CD4-positive, alpha-beta memory T cell (primary cell): ENCODE measurements at places on chromosomes 3 and 15. TPM values are rescaled to one million over a fixed set of nuclear protein-coding genes. Genes with fewer than 3 reads are reported as not detected.

The CPN2 gene
- not detected for polyA plus RNA-seq

The LOXL1 gene
- polyA plus RNA-seq, result 13.1 TPM

DNA sequence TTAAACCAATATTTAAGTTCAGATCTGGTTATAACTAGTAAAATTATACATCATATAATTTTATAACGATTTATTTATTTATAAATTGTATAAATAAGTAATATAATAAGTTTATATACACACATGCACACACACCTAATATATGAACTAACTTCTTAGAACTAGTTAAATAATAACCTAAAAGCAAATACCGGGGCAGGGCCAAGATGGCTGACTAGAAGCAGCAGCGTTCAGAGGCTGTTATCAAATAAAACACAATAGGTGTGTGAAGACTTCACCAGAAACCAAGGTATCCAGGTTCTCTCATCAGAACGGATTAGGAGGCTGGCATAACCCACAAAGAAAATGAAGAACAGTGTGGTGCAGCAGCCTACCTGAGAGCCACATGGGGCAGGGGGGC lies 653.6 kb upstream of the CBLB start:
- no peak overlapping the region for H3K27ac ChIP-seq
- no peaks in the 10 kb centered on the region for H3K4me1 ChIP-seq
- no peaks in the 10 kb centered on the region for H3K36me3 ChIP-seq
- H3K4me3 ChIP-seq, result no peak overlapping the region
- no peaks in the 10 kb centered on the region for H3K27me3 ChIP-seq

DNA sequence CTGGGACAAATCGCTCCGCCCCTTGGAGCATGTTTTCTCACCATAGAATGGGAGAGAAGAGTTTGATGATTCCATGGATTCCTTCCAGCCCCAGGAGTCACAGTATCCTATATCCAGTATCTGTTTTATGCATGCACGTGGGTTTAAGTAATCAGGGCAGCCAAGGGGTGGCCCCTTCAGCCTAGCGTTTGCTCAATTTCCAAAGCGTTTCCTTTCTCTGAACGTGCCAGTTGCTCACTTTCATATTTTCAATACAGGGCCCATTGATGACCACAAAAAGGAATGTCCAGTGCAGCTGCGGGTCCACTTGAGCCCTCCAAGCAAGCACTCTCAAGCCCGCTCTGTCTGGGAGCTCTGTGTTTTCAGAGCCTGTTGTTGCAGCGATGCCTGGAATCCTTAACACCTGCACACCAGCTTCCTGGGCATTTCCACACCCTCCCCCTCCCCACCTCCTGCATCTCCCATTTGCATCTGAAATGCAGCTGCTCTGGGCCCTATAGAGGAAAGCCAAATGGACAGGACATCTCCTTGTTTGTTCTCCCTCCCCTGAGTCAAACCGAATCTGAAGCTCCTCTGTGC lies 164.3 kb upstream of the LPP start:
- no peak overlapping the region for H3K4me3 ChIP-seq
- H3K27ac ChIP-seq, result no peak overlapping the region
- H3K4me1 ChIP-seq, result peaks cover 56% of the 10 kb centered on the region
- H3K36me3 ChIP-seq, result no peaks in the 10 kb centered on the region

DNA sequence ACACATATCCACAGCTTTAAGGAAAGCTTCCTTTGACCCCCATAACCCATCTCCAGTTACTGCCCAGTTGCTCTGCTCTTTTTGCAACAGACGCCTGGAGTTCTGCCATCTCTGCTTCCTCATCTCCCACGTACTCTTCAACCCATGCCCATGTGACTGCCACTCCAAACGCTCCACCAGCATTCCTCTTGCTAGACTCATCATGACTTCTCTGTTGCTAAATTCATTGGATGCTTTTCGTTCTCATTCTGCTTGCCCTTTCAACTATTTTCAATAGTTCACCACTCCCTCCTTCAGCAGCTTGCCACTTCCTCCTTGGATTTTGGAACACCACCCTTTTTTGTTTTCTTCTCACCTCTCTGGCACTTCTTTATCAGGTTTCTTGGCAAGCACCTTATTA lies 2.7 kb upstream of the KNSTRN start:
- no peak overlapping the region for H3K27ac ChIP-seq
- no peak overlapping the region for H3K4me3 ChIP-seq
- no peaks in the 10 kb centered on the region for H3K36me3 ChIP-seq
- DNase-seq, result no peak

DNA sequence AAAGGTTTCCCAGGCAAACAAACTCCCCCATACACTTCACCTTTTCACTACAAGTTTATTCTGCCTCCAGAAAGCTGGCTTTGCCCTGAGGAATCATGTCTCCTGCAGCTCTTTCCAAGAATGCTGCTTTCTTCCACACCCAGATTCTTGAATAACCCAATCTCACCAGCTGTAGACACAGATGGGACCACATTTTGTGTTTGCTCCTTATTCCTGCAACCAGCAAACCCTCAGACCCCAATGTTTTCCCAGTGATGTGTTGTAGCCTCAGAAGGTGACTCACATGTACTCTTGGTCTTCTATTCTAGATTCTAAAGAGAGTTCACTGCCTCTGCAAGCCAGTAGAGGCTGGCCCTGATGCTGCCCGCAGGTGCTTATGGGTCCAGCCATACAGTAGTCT lies 23.6 kb upstream of the TRIM59 start:
- no peaks in the 10 kb centered on the region for H3K4me1 ChIP-seq
- no peak overlapping the region for H3K27ac ChIP-seq
- no peak overlapping the region for H3K4me3 ChIP-seq
- H3K27me3 ChIP-seq, result no peaks in the 10 kb centered on the region
- no peaks in the 10 kb centered on the region for H3K36me3 ChIP-seq

DNA sequence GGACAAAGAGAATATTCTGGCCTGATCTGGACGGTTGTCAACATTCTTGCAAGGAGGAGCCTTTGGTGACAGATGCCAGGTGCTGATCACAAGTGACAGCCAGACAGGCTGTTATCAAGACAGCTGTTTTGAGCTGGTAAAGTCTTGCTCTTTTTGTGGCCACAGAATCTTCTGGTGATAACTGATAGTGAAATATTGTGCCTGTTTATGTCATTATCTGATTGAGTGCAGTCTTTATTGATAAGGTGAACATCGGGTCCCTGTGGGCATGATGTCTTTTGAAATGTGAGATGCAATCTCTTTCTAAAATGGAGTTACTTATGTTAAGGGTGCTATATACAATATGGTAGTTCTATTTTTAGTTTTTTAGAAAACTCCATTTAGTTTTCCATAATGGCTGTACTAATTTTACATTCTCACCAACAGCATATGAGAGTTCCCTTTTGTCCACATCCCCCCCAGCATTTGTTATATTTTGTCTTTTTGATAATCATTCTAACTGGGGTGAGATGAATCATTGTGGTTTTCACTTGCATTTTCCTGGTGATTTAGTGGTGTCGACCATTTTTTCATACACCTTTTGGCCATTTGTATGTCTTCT lies 10.7 kb downstream of the CEP63 start:
- no peak for DNase-seq
- H3K36me3 ChIP-seq, result no peaks in the 10 kb centered on the region
- H3K27ac ChIP-seq, result no peak overlapping the region
- no peak overlapping the region for H3K4me3 ChIP-seq
- no peaks in the 10 kb centered on the region for H3K27me3 ChIP-seq

The TUSC7 gene
- not detected for polyA plus RNA-seq

DNA sequence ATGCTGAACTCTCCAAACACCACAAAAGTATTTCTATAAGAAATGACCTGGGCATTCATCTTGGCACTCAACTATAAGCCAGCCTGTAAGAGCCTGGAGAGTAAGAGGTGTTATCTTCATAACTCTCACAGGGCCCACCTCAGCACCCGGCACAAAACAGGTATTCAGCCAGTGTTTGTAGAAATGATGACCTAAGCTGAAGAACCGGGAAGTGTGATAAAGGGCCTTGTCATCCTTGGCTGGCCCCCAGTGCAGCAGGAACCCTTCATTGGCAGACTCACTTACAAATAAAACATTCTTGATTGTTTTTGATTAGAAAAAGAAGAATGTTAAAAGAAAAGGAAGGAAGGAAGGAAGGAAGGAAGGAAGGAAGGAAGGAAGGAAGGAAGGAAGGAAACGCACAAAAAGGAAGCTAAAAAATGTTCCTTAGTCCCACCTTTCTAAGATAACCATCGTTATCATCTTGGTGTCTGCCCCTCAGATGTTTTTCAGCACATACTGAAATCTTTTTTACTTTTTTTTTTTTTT lies 52.1 kb downstream of the DAPK2 start:
- DNase-seq, result no peak
- H3K36me3 ChIP-seq, result no peaks in the 10 kb centered on the region
- no peak overlapping the region for H3K4me3 ChIP-seq
- H3K4me1 ChIP-seq, result peaks cover 19% of the 10 kb centered on the region

DNA sequence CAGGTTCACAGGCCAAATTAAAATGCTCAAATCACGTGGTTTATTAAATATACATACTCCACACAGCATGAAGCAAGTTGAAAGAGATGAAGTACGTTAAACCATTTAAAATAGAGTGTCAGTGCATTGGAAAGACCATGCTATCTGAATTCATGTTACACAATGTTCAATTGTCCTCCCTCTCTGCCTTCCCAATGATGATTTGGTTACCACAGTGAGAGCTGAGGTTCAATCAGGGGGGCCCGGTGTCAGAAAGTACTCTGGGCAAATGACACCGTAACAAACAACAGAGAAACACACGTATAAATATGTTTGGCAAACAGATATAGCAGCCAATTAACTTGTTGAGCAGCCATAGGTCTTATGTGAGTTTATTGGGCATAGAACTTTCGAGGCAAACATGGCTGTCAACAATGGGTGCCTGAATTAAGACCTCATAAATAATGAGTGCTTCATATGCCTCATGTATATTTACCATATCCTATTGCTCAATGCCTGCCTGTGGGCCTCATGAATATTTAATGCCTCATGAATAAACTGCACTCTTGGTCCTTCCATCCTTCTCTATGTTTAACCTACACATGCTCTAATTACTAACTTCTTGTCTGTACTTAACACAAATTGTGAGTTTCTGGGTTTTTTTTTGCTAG lies 641.5 kb downstream of the PLOD2 start:
- H3K4me1 ChIP-seq, result no peaks in the 10 kb centered on the region
- no peaks in the 10 kb centered on the region for H3K36me3 ChIP-seq
- DNase-seq, result no peak
- H3K4me3 ChIP-seq, result no peak overlapping the region
- H3K27ac ChIP-seq, result no peak overlapping the region

GRCh38 chr3:212432-212831 lies 15.9 kb downstream of the CHL1 start:
- DNase-seq, result no peak
- no peaks in the 10 kb centered on the region for H3K36me3 ChIP-seq
- no peak overlapping the region for H3K27ac ChIP-seq
- no peaks in the 10 kb centered on the region for H3K4me1 ChIP-seq

DNA sequence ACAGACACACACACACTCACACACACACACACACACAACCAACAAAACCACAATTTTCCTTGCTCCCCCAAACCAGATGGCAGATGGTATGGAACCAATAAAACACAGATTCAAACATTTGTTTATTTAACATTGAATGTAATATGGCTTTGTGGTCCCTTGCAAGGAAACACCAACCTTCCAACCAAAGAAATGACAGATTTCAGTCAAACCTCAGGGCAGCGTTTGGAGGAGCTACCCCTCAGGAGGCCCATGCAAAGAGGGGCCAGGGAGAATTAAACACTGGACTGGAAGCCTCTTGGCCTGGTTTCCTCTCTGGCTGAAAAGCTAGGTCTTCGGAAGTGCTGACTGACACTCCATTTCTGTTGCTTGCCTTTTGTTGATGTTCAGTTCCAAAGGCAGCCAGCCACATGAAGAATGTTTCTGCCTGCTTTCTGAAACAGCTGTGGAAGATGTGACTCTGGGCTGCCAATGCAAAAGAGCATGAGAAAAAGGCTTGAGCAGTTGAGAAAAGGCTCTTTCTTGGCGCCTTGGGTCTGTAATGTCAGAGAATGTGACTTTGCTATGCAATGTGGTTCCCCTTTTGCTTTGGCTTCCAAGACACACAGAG lies 296.1 kb downstream of the RPLP1 start:
- DNase-seq, result no peak
- H3K4me3 ChIP-seq, result no peak overlapping the region
- no peaks in the 10 kb centered on the region for H3K36me3 ChIP-seq
- no peaks in the 10 kb centered on the region for H3K27me3 ChIP-seq

- no peak for DNase-seq
- H3K4me3 ChIP-seq, result no peak overlapping the region
- H3K27ac ChIP-seq, result no peak overlapping the region
- H3K36me3 ChIP-seq, result peaks cover 3% of the 10 kb centered on the region
- no peaks in the 10 kb centered on the region for H3K27me3 ChIP-seq
Observed at GRCh38 chr3:58102390-58102750, 94.1 kb downstream of the FLNB start.

DNA sequence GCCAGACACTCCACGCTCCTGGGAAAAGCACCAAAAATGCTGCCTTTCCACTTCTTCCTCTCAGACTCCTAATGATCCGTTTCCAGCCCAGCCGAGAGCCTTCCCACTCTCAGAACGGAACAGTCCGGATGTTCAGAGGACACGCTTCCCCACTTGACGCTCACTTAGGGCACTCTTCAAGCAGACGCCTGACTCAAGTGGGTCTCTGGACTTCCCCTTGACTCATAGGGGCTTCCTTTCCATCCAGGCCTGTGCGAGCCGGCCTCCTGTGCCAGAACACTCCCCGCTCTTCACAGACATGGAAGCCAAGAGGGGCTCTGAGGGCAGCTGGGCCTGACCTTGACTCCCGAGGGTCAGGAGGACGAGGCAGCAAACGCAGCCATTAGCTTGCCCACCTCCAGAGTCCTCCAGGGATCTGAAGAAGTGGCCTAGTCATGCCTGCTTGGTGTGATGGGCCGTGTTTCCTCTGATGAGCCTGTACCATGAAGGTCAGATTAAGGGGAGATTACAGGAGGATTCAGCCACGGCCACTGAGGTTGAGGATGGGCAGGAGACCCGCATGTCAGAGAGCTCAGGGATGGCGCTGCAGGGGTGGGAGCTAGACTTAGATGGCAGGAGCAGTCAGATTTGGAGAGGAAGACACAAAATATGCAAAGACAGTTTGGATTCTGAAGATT lies 114.7 kb upstream of the TLE3 start:
- no peak overlapping the region for H3K27ac ChIP-seq
- H3K4me1 ChIP-seq, result no peaks in the 10 kb centered on the region
- DNase-seq, result no peak
- H3K4me3 ChIP-seq, result no peak overlapping the region

The MESP2 gene
- polyA plus RNA-seq, result not detected

DNA sequence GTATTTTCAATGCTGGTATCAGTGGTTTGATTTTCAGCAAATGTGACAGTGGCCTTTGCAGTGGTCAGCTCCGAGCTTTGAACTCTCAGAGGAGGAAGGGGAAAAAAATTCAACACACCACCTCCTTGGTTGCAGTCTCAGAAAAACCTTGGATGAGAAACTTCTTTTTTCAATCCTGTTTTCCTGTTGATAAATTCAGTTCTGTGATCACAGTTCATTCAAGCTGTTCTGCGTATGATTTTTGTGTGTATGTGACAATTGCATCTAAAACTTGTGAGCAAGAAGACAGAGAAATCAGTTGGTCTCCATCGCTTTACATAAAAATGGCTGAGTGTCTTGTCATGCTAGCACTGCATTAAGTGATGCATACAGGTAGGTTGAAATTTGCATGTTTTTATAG lies 19.2 kb downstream of the ZBTB38 start:
- H3K4me3 ChIP-seq, result no peak overlapping the region
- DNase-seq, result no peak
- H3K36me3 ChIP-seq, result no peaks in the 10 kb centered on the region
- H3K4me1 ChIP-seq, result peaks cover 15% of the 10 kb centered on the region
- H3K27ac ChIP-seq, result peak overlapping the region; percentile 33

The OSTN gene
- not detected for polyA plus RNA-seq
